Activated T-helper 2 cell treated with anti-CD3 and anti-CD28 coated beads, Interferon-gamma antibody, Interleukin-2, Interleukin-4, amounts not matched to agents 10 μg/mL and 5 μg/mL and 100 μg/mL, durations not matched to agents 14 hours and 24 hours and 36 hours (primary cell): ENCODE measurements at places on chromosomes 2 and 18. TPM values are rescaled to one million over a fixed set of nuclear protein-coding genes. Genes with fewer than 3 reads are reported as not detected.

The BMP10 gene
- total RNA-seq = not detected in 2 replicates

The CPLX4 gene
- not detected in 2 replicates for total RNA-seq

GRCh38 chr2:238167344-238167715 lies 8.6 kb downstream of the ERFE start:
- no peak for DNase-seq

DNA sequence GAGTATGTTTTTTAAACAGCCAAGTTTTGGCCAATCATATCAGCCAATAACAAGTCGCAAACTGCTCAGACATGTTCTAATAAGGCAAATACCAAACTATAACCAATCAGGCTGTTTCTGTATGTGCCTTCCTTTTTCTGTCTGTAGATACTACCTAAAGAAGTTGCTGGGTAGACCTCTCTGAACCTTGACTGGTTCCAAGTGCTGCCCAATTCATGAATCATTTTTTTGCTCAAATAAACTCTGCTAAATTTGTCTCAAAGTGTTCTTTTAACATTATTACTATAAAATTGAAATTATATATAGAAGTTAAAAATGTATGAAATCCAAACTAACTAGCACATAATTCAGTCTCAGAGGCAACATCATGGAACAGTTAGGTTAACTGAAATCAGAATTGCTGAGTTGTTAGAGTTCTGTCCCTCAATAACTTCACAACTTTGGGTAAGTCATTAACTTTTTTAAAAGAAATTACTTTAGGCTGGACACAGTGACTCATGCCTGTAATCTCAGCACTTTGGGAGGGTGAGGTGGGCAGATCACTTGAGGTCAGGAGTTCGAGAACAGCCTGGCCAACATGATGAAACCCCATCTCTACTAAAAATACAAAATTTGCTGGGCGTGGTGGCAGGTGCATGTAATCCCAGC lies 4.9 kb upstream of the TTC21B start:
- DNase-seq = no peak
